ENCODE measurements at places on chromosomes 6 and 20. TPM values are rescaled to one million over a fixed set of nuclear protein-coding genes. Genes with fewer than 3 reads are reported as not detected.

The LIME1 gene
- 17.6 TPM for total RNA-seq

The ALDH8A1 gene
- total RNA-seq = 0.24 TPM

The TNFRSF6B gene
- total RNA-seq = not detected

DNA sequence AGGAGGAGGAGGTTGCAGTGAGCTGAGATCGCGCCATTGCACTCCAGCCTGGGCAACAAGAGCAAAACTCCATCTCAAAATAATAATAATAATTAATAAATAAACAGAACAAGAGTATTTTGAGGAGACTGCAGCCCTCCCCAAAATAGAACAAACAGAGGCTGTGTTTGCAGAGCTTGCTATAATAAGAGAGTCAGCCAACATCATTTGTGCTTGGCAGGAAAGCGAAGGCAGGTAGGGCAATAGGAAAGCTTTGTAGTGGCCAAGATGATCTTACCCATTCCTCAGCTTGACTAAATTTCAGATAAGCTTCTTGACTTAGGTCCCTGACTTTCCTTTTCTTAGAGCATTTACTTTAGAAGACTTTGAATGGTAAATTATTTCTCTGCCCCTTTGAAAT, 6.7 kb downstream of the C6orf141 start:
- H3K4me3 ChIP-seq = no peak overlapping the region
- no peak for DNase-seq
- peaks cover 4% of the 10 kb centered on the region for H3K27me3 ChIP-seq
- peaks cover 7% of the 10 kb centered on the region for H3K4me1 ChIP-seq
- H3K36me3 ChIP-seq = no peaks in the 10 kb centered on the region

The MSH5 gene
- total RNA-seq = 80.9 TPM

The CPNE5 gene
- total RNA-seq = 1.8 TPM

- no peak overlapping the region for H3K27ac ChIP-seq
- no peak overlapping the region for H3K4me3 ChIP-seq
- no peaks in the 10 kb centered on the region for H3K36me3 ChIP-seq
- H3K4me1 ChIP-seq = no peaks in the 10 kb centered on the region
- peaks cover 2% of the 10 kb centered on the region for H3K27me3 ChIP-seq
- DNase-seq = no peak
Observed at GRCh38 chr6:99178168-99178567, 171.3 kb downstream of the FAXC start.

GRCh38 chr6:12169377-12169776, 120.8 kb upstream of the EDN1 start:
- H3K4me3 ChIP-seq = no peak overlapping the region
- no peaks in the 10 kb centered on the region for H3K27me3 ChIP-seq
- peaks cover 4% of the 10 kb centered on the region for H3K36me3 ChIP-seq
- DNase-seq = no peak
- H3K27ac ChIP-seq = no peak overlapping the region
- H3K4me1 ChIP-seq = peaks cover 3% of the 10 kb centered on the region

- H3K27me3 ChIP-seq = peaks cover 4% of the 10 kb centered on the region
- no peaks in the 10 kb centered on the region for H3K4me1 ChIP-seq
- H3K36me3 ChIP-seq = no peaks in the 10 kb centered on the region
- H3K4me3 ChIP-seq = no peak overlapping the region
Observed at GRCh38 chr6:69622230-69622629, 174.6 kb downstream of the LMBRD1 start.

DNA sequence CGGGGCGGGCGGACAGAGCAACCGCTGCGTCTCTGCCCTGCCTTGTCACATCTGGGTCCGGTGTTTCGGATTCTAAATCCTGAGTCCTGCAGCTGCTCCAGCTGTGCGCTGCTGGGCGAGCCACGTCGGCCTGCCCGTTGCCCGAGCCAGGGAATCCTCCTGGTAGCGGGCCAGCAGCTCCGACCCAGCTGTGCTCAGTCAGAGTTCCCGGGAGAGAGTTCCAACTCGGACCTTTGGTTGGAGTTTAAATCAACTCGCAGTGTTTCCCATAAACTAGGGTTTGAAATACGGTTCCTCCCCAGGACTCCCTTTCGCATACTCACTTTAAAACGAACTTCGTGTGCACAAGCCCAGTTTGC, 315 bp upstream of the PDE10A start:
- H3K27ac ChIP-seq = no peak overlapping the region
- H3K4me3 ChIP-seq = no peak overlapping the region
- no peaks in the 10 kb centered on the region for H3K36me3 ChIP-seq
- no peaks in the 10 kb centered on the region for H3K4me1 ChIP-seq
- DNase-seq = no peak

The TRMT6 gene
- total RNA-seq = 27.1 TPM

The EFHC1 gene
- total RNA-seq = 1.9 TPM

DNA sequence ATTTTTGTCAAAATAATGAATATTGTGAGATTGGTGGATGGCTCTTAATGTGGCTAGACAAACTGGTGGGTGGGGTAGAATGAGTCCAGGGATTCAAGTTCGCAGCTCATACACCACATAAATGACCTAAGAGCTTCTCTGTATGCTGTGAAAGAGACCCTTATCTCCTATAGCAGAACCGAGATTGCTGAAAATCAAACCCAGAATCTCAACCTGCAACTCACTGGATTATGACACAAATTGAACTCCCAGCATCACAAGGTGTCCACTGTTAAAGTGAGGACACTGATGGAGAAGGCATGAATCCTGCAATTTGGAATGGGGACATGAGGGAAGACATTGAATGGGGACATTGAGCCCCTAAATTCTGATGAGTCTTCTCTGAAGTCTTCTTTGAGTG, 51.3 kb upstream of the CNKSR3 start:
- H3K27ac ChIP-seq = no peak overlapping the region
- DNase-seq = no peak
- no peaks in the 10 kb centered on the region for H3K36me3 ChIP-seq
- no peaks in the 10 kb centered on the region for H3K4me1 ChIP-seq
- H3K27me3 ChIP-seq = peaks cover 5% of the 10 kb centered on the region

GRCh38 chr6:134519465-134519864, 201.6 kb upstream of the SGK1 start:
- H3K4me3 ChIP-seq = no peak overlapping the region
- no peaks in the 10 kb centered on the region for H3K27me3 ChIP-seq
- H3K27ac ChIP-seq = peak overlapping the region; percentile 64
- H3K4me1 ChIP-seq = peaks cover 28% of the 10 kb centered on the region

- H3K27ac ChIP-seq = no peak overlapping the region
- no peaks in the 10 kb centered on the region for H3K4me1 ChIP-seq
- no peaks in the 10 kb centered on the region for H3K27me3 ChIP-seq
- H3K36me3 ChIP-seq = no peaks in the 10 kb centered on the region
Observed at GRCh38 chr20:16069389-16070010, 503.7 kb downstream of the KIF16B start.

DNA sequence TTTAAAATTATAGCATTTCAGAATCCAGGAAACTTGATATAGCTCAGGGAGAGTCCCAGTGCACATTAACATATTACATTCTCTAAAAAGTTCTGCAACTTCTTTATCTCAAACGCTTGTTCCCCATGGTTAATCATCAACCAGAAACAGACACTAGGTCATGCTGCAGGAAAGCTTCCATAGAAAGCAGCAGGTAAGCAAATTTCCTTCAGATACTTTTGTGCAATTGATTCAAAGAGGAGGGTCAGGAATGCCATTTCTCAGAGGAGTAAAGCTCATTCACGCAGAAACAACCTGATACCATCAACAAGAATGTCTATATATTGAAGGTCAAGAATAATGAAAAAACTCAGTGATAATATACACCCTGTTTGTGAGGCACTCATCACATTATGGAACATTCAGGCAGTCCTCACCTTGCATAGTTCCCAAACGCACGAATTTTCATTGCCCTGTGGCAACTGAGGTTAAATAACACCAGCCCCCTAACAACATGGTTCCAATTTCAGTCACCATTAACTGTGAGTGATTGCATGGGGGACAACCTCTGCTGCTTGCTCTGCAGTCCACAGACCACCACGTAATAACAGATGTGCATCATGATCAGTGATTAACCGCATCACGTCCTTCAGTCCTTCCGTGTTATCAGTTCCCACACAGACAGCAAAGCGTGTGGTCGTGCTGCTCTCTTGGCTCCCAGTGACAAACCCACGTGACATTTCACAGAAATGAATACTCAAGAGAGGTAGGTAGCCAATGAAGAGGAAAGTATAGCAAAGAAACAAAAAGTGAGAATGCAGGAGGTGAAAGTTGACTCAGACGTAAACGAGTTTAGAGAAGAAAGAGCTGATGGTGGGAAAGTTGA, 95.7 kb downstream of the LY86 start:
- peak overlapping the region; percentile 7 for H3K4me3 ChIP-seq
- H3K27ac ChIP-seq = peak overlapping the region; percentile 20
- peak; percentile 75 for DNase-seq

The TMEM170B gene
- total RNA-seq = 0.83 TPM

DNA sequence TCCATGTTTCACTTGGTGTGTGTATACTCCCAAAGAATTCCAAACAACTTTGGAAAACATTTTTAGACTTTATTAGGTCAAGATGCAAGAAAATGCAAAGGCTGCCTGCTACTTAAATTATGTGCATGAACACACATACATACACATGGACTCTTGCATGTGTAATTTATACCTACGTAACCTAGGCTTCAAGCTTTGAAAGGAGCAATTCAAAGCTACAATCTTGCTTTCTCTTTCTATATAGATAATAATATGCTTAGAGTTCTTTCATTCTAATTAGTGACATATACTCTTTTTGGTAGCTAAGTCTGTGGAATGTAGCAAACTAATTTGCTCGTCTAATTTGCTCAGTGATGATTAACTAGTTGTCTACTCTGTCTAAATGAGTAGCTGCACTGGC, 146.5 kb downstream of the EPHA7 start:
- H3K27ac ChIP-seq = no peak overlapping the region
- DNase-seq = no peak
- no peaks in the 10 kb centered on the region for H3K27me3 ChIP-seq

GRCh38 chr6:133070410-133071043, 170.6 kb upstream of the EYA4 start:
- H3K36me3 ChIP-seq = no peaks in the 10 kb centered on the region
- H3K4me3 ChIP-seq = no peak overlapping the region
- DNase-seq = no peak
- no peaks in the 10 kb centered on the region for H3K4me1 ChIP-seq

DNA sequence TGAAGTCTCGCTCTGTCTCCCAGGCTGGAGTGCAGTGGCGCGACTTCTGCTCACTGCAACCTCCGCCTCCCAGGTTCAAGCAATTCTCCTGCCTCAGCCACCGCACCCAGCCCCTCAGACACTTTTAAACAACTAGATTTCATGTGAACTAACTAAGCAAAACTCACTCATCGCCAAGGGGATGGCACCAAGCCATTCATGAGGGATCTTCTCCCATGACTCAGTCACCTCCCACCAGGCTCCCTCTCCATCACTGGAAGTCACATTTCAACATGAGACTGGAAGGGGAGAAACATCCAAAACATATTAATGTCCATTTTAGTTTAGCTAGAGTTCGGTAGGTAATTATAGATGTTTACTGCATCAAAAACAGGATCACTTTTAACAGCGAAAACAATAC, 95.9 kb upstream of the PRL start:
- H3K27me3 ChIP-seq = no peaks in the 10 kb centered on the region
- H3K27ac ChIP-seq = no peak overlapping the region
- H3K36me3 ChIP-seq = no peaks in the 10 kb centered on the region
- H3K4me3 ChIP-seq = no peak overlapping the region
- no peak for DNase-seq

The NRSN1 gene
- total RNA-seq = not detected

DNA sequence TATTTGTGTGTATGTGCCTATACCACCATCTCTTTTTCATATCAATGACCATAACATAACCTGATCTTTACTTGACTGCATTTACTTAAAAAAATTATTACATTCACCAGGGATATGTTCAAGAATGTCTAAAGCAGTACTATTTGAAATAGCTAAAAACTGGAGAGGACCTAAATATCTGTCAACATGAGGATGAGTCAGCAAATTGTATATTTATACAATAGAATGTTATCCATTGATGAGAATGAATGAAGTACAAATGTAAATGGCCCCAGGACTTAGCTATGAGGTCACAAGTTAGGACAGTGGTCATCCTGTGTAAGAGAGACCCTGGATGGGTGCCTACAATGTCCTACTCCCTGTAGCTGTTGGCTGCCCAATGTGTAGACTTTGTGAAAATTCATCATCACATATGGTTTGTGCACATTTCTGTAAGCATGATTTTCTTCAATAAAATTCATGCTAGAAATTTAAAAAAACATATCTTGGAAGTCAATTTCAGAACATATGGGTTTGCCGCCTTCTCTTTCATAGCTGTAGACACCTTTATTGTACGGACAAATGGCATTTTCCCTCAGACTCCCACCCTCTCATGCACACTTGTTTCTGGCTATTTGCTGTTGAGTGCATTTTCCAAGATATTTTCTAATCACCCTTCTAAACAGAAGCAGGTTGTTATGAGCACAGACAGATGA, 202.4 kb downstream of the CDH26 start:
- peaks cover 6% of the 10 kb centered on the region for H3K36me3 ChIP-seq
- no peaks in the 10 kb centered on the region for H3K4me1 ChIP-seq
- H3K27me3 ChIP-seq = peaks cover 4% of the 10 kb centered on the region
- no peak for DNase-seq
- no peak overlapping the region for H3K27ac ChIP-seq

The ZSCAN23 gene
- total RNA-seq = 0.83 TPM

DNA sequence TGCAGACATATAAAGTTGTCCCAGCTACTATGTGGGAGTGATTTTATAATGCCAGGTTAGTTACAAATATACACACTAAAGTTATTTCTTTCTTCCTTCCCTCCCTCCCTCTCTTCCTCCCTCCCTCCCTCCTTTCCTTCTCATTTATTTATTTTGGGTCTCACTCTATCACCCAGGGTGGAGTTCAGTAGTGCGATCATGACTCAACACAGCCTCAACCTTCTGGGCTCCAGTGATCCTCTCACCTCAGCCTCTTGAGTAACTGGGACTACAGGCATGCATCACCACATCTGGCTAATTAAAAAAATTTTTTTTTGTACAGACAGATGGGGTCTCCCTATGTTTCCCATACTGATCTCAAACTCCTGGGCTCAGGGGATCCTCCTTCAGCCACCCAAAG, 59.2 kb downstream of the PHF20 start:
- no peak overlapping the region for H3K27ac ChIP-seq
- no peaks in the 10 kb centered on the region for H3K27me3 ChIP-seq
- peak; percentile 42 for DNase-seq

- H3K4me1 ChIP-seq = peaks cover 39% of the 10 kb centered on the region
- no peak for DNase-seq
- H3K27ac ChIP-seq = no peak overlapping the region
- H3K27me3 ChIP-seq = no peaks in the 10 kb centered on the region
Observed at GRCh38 chr20:47276851-47277534, 79.5 kb downstream of the ZMYND8 start.

The TP53INP2 gene
- total RNA-seq = 2.5 TPM

- H3K4me1 ChIP-seq = no peaks in the 10 kb centered on the region
- H3K36me3 ChIP-seq = no peaks in the 10 kb centered on the region
- peaks cover 3% of the 10 kb centered on the region for H3K27me3 ChIP-seq
- DNase-seq = no peak
- H3K27ac ChIP-seq = no peak overlapping the region
- no peak overlapping the region for H3K4me3 ChIP-seq
Observed at GRCh38 chr20:2227861-2228260, 67.9 kb upstream of the TGM3 start.

DNA sequence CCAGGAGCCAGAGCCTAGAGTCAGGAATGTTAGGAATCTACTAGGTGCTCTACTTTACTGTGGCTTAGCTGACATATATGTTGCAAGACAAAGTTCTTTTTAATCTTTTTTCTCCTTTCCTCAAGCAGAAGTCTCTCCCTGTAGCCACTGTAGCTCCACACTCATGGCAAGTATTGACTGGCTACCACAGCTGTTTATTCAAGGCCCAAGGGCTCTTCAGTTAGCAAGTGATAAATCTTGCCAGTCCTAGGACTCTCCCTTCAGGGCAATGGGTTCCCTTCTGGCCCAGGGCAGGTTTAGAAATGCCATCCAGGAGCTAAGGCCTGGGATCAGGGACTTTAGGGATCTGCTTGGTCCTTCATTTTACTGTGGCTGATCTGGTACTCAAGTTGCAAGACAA, 82.0 kb upstream of the TNFRSF21 start:
- no peak overlapping the region for H3K4me3 ChIP-seq
- H3K36me3 ChIP-seq = no peaks in the 10 kb centered on the region
- H3K27ac ChIP-seq = no peak overlapping the region
- peaks cover 12% of the 10 kb centered on the region for H3K27me3 ChIP-seq
- no peak for DNase-seq
